Activated naive CD4-positive, alpha-beta T cell treated with anti-CD3 and anti-CD28 coated beads, Interleukin-2, amount 10 ng/mL, durations not matched to agents 5 hours and 36 hours (primary cell): ENCODE measurements at places on chromosomes 3 and 15. TPM values are rescaled to one million over a fixed set of nuclear protein-coding genes. Genes with fewer than 3 reads are reported as not detected.

The PLSCR5 gene
- not detected for total RNA-seq

The LRRC3B gene
- total RNA-seq: not detected

The RGMA gene
- 0.58 TPM for total RNA-seq

The FRMD4B gene
- 10.5 TPM for total RNA-seq

The SLC27A2 gene
- total RNA-seq: 6.2 TPM

The RTP3 gene
- total RNA-seq: not detected

The CASR gene
- not detected for total RNA-seq

The CPLX3 gene
- total RNA-seq: 0.12 TPM

The ATP8B4 gene
- 1.6 TPM for total RNA-seq

The SLC7A14 gene
- not detected for total RNA-seq

The RHOV gene
- not detected for total RNA-seq

The USP13 gene
- 7.9 TPM for total RNA-seq

The PLOD2 gene
- total RNA-seq: 0.23 TPM

The COL8A1 gene
- 0.22 TPM for total RNA-seq

The MKRN2OS gene
- not detected for total RNA-seq

The SPRED1 gene
- 0.29 TPM for total RNA-seq

The MUC20 gene
- total RNA-seq: 2.7 TPM
